Progenitor cell of endocrine pancreas (in vitro differentiated cells): ENCODE measurements at places on chromosomes 12 and 14.

- H3K27ac ChIP-seq, result no peak overlapping the region
- peaks cover 7% of the 10 kb centered on the region for H3K4me1 ChIP-seq
- no peak overlapping the region for H3K4me3 ChIP-seq
- H3K36me3 ChIP-seq, result no peaks in the 10 kb centered on the region
These were observed 111.0 kb downstream of the SLC25A47 start for GRCh38 chr14:100434033-100434601.

DNA sequence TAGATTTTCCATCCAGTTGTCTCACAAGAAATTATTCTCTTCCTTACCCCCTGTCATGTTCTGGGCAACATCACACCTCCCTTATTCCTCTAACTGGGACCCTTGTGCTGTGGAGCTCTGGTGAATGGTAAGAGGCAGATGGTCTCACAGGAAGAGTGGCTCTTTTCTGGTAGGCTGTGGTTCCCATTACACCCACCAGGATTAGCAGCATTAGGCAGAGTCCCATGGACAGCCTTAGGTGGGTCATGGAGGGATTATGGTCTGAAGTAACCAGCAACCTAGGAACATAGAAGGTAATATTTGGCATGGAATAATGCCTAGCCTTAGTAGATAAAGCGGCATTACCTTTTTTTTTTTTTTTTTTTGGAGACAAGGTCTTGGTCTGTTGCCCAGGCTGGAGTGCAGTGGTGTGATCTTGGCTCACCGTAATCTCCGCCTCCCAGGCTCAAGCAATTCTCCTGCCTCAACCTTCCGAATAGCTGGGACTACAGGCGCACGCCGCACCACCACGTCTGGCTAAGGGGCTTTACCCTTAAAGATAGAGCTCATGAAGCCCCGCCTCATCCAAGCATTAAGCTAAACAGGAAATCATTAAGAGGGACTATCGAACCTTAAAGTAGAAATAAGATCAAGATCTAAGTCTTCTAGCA, 4.0 kb downstream of the C14orf119 start:
- H3K27me3 ChIP-seq, result peaks cover 4% of the 10 kb centered on the region
- H3K4me1 ChIP-seq, result peaks cover 15% of the 10 kb centered on the region
- DNase-seq, result no peak
- H3K4me3 ChIP-seq, result no peak overlapping the region

GRCh38 chr12:65867394-65867793, 43.1 kb downstream of the HMGA2 start:
- H3K4me1 ChIP-seq, result peaks cover 18% of the 10 kb centered on the region
- no peaks in the 10 kb centered on the region for H3K27me3 ChIP-seq
- peaks cover 29% of the 10 kb centered on the region for H3K36me3 ChIP-seq
- no peak overlapping the region for H3K27ac ChIP-seq
- no peak overlapping the region for H3K4me3 ChIP-seq

DNA sequence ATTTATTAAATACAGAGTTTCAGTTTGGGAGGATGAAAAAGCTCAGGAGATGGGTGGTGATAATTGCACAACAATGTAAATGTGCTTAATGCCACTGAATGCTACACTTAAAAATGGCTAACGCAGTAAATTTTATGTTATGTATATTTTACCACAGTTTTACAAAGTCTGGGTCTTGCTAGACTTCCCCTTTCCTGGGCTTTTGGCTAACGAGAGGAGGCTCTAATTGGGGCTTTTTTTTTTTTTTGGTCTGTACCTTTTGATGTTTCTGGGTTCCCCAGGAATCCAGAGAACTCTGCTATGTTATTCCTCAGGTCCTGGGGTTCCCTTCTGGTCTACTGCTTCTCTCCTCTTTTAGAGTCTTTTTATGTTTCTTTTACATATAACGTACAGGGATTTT, 355.5 kb downstream of the CACNA1C start:
- H3K4me3 ChIP-seq, result no peak overlapping the region
- H3K36me3 ChIP-seq, result no peaks in the 10 kb centered on the region
- no peak for DNase-seq
- no peak overlapping the region for H3K27ac ChIP-seq

DNA sequence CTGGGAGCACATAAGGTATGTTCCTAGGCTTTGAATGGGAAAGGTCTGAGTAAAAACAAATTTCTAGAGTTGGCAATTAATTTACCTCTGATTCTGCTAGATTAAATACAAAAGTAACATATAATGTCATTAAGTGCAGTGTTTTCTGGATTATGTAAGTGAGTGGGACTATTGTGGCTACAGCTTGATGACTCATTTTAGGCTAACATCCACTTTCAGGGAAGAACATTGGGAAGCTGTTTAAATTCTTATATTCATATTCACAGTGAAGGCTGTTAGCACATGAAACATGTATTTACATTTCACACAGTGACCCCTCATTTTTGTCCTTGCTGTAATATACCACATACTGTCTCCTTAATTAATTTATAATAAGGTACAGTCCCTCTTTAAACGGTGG, 13.2 kb upstream of the BMAL2 start:
- peaks cover 34% of the 10 kb centered on the region for H3K36me3 ChIP-seq
- peaks cover 12% of the 10 kb centered on the region for H3K4me1 ChIP-seq
- no peak for DNase-seq
- no peak overlapping the region for H3K27ac ChIP-seq
- no peaks in the 10 kb centered on the region for H3K27me3 ChIP-seq
- no peak overlapping the region for H3K4me3 ChIP-seq

DNA sequence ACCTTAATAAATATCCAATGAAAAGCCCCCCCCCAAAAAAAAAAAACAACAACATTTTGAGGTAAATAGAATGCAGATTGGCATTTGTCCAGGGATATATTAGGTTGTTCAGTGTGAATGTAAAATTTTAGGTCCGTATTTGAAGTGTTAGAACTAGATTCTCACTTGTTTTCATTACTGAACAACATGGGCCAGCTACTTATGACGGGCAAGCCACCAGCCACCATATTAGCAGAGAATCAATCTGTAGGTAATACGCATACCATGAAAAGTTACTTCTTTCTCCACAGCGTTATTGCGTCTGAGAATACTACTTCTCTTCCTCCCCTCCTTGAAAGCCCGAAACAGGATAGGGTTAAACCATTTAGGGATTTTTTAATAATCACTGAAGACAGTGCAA, 5.4 kb downstream of the FLRT2 start:
- peaks cover 45% of the 10 kb centered on the region for H3K4me1 ChIP-seq
- DNase-seq, result no peak
- H3K36me3 ChIP-seq, result peaks cover 14% of the 10 kb centered on the region
- peaks cover 4% of the 10 kb centered on the region for H3K27me3 ChIP-seq
- peak overlapping the region; percentile 86 for H3K4me3 ChIP-seq

- peaks cover 6% of the 10 kb centered on the region for H3K27me3 ChIP-seq
- no peak overlapping the region for H3K4me3 ChIP-seq
- no peaks in the 10 kb centered on the region for H3K36me3 ChIP-seq
- no peak overlapping the region for H3K27ac ChIP-seq
These were observed 214.4 kb downstream of the BMP4 start for GRCh38 chr14:53742233-53742620.

DNA sequence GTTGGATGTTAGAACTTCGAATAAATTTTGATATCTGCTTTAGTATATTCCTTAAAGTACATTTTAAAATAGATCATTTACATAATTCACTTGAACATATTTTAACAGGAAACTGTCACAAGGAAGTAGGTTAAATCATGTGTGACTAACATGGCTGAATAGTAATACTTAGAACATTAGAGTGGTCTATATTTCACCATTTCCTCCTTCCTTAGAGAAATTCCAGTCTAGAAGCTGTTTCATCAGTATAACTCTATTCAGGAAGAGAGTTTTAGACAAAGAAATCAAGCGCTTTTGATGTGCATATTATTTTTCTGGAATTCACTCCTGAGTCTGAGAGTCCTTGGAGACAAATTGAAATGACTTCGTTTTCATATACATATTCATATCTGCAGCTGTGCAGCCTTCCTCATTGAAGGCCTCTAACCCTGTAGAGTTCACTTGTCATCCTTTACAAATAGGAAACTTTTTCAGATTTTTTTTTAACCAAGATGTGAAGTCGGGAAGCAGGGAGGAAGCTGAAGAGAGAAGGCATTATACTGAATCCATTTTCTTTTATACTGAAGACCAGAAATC, 28.4 kb downstream of the IRAK3 start:
- no peak for DNase-seq
- H3K36me3 ChIP-seq, result no peaks in the 10 kb centered on the region
- no peaks in the 10 kb centered on the region for H3K27me3 ChIP-seq
- H3K4me1 ChIP-seq, result peaks cover 3% of the 10 kb centered on the region

DNA sequence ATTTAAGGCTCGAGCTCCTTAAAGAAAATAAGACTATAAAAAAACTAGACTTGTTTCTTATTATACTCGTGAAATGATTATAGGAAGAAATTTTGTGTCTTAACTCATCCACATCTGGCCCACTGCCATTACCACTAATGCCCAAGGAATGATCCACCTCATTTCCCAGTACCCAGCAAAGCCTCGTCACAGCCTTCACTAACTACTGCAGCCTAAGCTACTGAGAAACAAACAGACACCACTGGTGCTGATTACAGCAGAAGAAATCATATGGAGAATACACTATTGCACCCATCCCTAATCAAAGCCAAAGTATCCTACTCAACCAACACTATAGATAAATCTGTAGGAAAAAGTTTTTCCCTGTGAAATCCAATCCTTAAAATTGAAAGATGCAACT, 205.3 kb upstream of the NAV3 start:
- H3K36me3 ChIP-seq, result no peaks in the 10 kb centered on the region
- no peak overlapping the region for H3K27ac ChIP-seq

DNA sequence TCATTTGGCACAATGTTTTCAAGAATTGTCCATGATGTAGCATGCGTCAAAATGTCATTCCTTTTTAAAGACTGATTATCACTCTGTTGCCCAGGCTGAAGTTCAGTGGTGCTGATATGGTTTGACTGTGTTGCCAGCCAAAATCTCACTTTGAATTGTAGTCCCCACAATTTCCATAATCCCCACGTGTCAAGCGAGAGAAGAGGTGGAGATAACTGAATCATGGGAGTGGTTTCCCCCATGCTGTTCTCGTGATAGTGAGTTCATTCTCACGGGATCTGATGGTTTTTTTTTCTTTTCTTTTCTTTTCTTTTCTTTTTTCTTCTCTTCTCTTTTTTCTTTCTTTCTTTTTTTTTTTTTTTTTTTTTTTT, 21.8 kb upstream of the LRRK2 start:
- no peaks in the 10 kb centered on the region for H3K27me3 ChIP-seq
- no peaks in the 10 kb centered on the region for H3K36me3 ChIP-seq
- no peak overlapping the region for H3K27ac ChIP-seq

DNA sequence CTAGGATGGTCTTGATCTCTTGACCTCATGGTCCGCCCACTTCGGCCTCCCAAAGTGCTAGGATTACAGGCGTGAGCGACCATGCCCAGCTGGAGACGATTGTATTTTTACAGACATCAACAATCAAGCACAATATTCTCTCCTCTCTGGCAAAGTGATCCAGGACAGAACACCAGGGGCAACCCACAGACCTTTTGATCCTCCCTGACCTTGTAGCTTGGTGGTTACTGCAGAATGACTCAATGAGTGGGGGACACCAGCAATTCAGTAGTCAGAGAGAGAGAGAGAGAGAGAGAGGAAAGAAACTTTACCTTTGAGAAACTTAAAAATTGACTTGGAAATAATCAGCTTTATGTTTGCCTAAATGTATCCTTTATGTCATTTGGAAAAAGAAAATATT, 51.2 kb downstream of the DRAM1 start:
- no peak overlapping the region for H3K4me3 ChIP-seq
- no peak overlapping the region for H3K27ac ChIP-seq
- peaks cover 7% of the 10 kb centered on the region for H3K27me3 ChIP-seq
- no peaks in the 10 kb centered on the region for H3K4me1 ChIP-seq
- no peaks in the 10 kb centered on the region for H3K36me3 ChIP-seq

DNA sequence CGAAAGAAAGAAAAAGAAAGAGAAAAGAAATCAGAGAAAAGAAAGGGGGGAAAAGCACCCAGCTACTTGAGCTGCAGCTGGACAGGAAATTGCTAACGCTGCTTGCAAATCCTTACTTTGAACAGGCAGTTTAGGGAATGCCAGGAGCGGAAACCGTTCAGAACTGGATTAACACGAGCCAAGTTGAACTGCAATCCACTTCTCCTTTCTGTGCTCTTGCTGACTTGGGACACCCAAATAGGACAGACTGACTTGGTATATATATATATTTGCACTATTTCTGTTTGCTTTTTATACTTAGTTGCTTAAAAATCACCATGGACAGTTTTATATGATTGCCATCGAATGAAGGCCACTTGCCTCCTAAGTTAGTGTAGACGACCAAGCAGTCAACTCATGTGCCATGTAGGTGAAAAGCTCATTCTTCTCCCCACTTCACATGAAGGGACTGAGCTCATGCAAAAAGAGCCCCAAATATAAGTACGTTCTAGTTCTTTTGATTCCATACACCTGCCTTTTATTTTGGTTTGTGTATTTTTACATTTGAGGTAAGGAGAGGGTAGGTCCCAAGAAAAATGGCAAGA, 5.5 kb downstream of the DUSP6 start:
- peaks cover 62% of the 10 kb centered on the region for H3K4me1 ChIP-seq
- DNase-seq, result no peak
- peaks cover 22% of the 10 kb centered on the region for H3K36me3 ChIP-seq
- peak overlapping the region; percentile 80 for H3K27ac ChIP-seq

GRCh38 chr14:74661726-74662450, 49.9 kb upstream of the LTBP2 start:
- no peak overlapping the region for H3K4me3 ChIP-seq
- H3K27ac ChIP-seq, result no peak overlapping the region
- no peaks in the 10 kb centered on the region for H3K27me3 ChIP-seq
- no peak for DNase-seq
- peaks cover 15% of the 10 kb centered on the region for H3K36me3 ChIP-seq

DNA sequence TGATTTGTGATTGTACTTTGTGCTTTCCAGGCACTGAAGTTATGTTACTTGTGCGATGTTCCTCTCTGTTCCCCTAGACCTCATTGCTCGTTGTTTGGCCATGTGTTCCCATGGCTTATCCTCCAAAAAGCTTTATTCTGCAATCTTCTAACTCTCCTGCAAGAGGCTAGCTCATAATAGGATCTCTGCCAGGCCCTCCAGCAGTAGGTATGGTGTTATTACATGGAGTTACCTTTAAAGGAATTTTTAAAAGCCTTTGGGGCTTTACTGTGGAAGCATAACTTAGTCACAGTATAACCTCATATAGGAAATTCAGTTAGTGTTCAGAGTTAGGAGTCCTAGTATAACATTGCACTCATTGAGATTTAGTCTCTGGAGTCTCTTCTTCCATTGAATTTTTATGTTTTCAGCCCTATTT, 292.3 kb downstream of the RAD51B start:
- peak overlapping the region; percentile 37 for H3K27ac ChIP-seq
- H3K4me3 ChIP-seq, result no peak overlapping the region
- H3K4me1 ChIP-seq, result peaks cover 17% of the 10 kb centered on the region
- no peak for DNase-seq
- H3K36me3 ChIP-seq, result no peaks in the 10 kb centered on the region
- no peaks in the 10 kb centered on the region for H3K27me3 ChIP-seq
